Effector CD8-positive, alpha-beta T cell (primary cell): ENCODE measurements at places on chromosomes 1 and 21.

- no peak for DNase-seq
Observed at GRCh38 chr1:40020447-40021085, 20.0 kb upstream of the CAP1 start.

DNA sequence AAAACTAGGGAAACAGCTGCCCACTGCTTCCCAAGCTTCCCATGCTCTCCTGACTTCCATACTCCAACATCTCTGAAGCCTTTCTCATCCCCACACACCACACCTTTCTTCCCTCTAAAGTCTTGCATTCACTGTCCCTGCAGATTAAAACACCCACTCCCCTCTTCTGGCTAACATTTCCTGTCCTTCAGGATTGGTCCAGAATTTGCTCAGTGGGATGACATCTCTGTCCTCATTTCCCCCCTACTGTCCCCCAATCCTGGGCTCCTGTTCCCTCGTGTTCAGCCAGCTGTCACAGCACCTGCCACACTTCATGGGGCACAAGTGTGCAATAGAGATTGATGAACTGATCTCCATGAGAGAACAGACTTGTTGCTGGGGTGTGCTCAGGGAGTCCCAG lies 82.7 kb downstream of the KCND3 start:
- no peak for DNase-seq

DNA sequence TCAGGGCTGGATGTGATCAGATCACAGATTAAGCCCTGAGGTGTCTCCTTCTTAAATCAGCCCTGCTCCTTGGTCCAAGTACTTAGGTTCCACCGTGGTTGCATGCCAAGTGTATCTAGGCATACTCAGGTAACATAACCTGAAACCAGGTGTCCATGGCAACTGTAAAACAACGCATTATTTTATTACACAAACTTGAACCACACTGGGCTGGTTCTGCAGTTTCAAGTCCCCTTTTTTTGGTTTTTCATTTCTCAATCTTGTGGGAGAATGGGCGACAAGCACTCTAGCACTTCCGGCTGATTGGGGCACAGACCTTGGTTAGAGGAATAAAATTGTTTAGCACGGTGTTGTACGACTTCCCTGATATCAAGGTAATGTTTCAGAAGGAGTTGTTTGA lies 65.2 kb downstream of the GBP6 start:
- DNase-seq, result no peak

DNA sequence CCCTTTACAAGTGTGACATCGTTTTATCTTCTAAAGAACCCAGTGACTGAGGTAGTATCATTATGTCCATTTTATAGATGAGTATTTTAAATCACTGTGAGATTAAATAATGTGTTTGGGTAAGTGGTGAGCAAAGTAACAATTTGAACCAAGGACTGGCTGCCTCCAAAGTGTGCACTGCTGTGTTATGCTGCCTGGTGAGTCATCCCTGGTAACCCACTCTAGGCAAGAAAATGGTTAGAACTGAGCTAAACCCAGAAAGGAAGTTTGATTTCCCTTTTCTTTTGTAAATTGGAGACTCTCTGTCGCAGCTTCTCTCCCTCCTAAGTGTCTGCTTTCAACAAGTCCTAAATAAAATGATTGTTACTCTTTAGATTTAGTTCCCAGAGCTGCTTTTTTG lies 342.8 kb upstream of the KAZN start:
- DNase-seq, result no peak

DNA sequence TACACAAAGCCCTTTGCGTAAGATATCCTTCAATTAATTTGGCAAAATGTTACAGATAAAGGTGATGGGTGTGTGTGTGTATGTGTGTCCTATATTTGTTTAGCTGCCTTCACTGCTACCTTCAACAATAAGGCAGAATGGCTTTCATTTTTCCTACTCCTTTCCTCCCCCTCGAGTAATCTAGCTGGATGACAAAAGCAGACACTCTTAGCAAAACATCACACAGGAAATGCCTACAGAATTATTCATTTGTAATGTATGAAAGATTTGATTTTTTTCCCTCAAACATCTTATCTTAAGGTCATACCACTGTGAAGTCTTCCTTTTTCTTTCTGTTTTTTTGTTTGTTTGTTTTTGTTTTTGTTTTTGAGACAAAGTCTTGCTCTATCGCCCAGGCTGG lies 10.6 kb downstream of the PTPN22 start:
- DNase-seq, result no peak

- DNase-seq, result no peak
Observed at GRCh38 chr21:15455819-15456462, 273.8 kb upstream of the USP25 start.

DNA sequence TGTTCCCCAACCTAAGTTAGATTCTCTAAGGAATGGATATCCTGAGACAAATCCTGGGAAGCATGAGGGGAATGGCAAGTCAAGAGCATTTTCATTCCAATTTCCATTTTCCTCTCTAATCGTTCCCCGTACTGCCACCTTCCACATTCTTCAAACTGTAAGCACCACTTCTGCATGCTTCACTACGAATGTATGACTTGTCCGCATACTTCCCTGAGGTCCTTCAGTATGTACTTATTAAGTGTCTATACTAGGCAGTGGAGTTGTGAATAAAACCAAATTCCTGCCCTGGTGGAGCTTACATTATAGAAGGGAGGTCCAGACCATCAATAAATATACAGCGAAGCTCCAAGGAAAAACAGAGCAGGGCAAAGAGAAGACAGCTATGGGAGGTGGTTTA lies 154.8 kb downstream of the GREM2 start:
- DNase-seq, result no peak

- no peak for DNase-seq
Observed at GRCh38 chr1:31874942-31875341, 59.1 kb upstream of the SPOCD1 start.

DNA sequence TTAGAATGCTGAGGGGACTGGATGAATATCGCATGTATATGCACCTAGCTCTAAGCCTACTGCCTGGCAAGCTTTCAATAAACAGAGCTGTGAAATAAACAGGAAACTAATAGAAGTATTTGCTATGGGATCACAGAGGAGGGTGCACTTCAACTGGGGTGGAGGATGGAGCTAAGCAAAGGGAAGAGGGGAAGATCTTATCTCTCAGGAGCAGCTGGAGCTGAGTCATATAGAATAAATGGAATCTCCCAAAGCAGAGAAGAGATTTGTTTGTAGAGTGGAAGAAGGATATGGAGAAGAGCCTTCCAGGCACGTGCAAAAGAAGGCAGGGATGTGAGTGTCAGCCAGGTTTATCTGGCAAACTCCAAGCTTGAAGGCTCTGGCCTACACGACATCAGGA lies 17.0 kb upstream of the KCNA10 start:
- DNase-seq, result no peak

GRCh38 chr1:211068976-211069375 lies 65.0 kb downstream of the KCNH1 start:
- no peak for DNase-seq

GRCh38 chr1:236854605-236854983 lies 59.5 kb downstream of the MTR start:
- DNase-seq, result no peak

GRCh38 chr1:3885611-3886010 lies 14.5 kb downstream of the C1orf174 start:
- no peak for DNase-seq

- no peak for DNase-seq
Observed at GRCh38 chr1:85473390-85473789, 8.4 kb upstream of the DDAH1 start.

- no peak for DNase-seq
Observed at GRCh38 chr1:205137901-205138300, 16.1 kb upstream of the RBBP5 start.

GRCh38 chr1:162285149-162285561 lies 91.5 kb downstream of the SPATA46 start:
- no peak for DNase-seq

DNA sequence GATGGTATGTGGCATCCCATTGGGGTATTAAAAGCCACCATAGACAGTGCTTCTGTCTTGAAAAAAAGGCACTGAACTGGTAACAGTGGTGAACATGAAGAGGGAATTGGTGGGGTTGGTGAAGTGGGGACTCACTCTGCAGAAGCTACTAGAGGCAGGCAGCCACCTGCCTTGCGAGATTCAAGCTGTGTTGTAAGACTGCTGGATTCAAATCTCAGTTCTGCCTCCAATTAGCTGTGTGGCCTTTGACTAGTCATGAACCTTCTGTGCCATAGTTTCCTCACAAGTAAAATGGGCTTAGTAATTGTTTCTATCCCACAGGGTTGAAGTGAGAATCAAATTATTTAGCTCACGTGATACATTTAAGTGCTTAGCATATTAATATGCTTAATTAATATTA lies 16.6 kb upstream of the ELOA start:
- DNase-seq, result no peak

GRCh38 chr1:234515411-234515810 lies 36.4 kb upstream of the TARBP1 start:
- no peak for DNase-seq
